ENCODE measurements at places on chromosomes 3 and 15. TPM values are rescaled to one million over a fixed set of nuclear protein-coding genes. Genes with fewer than 3 reads are reported as not detected.

Gene POLQ
- total RNA-seq = 0.36 TPM

Gene KBTBD13
- total RNA-seq = not detected

Gene UROC1
- not detected for total RNA-seq

Gene KY
- total RNA-seq = not detected

Gene SAMMSON
- total RNA-seq = not detected

Gene PCLAF
- total RNA-seq = 16.2 TPM

Gene NXPE3
- total RNA-seq = 21.4 TPM

Gene DNAH12
- total RNA-seq = not detected

Gene MED12L
- 1.8 TPM for total RNA-seq

Measured in cardiac atrium fibroblast (primary cell).